ENCODE measurements at places on chromosomes 11 and 22.
A peak's percentile ranks its signal among the peaks of the same experiment; 100 is the strongest.

DNA sequence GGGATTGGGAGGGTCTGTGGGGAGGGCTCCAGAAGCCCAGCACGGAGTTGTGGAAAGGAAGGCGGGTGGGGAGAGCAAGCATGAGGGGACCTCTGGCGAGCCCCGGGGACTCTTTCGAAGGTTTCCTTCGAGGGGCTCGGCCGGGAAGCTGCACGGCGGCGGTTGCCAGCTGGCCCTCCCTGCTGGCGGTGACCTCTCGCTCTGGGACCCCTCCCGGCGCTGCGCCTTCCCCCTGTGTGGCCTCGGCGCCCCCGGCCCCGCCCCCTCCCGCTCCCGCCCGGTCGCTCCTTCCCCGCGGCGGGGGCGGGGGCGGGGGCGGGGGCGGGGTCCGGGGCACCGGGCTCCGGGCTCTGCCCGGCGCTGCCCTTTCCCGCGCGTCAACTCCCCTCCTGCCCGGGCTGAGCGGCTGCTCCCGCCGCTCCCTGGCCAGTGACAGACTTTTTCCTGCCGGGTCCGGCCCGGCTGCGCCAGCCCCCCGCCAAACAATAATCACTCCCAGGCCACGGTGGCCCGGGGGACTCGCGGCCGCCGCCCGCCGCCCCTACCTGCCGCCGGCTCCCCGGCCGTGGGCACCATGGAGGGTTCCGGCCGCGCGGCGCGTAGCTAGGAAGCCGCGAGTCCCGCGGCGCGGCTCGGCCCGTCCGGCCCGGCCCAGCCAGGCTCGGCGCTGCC lies 941 bp downstream of the CLCF1 start:
- no peak for ATAC-seq

GRCh38 chr22:49350441-49351121 lies 477.1 kb downstream of the BRD1 start:
- ATAC-seq = no peak

GRCh38 chr11:82738091-82738490 lies 4.4 kb upstream of the FAM181B start:
- no peak for ATAC-seq

DNA sequence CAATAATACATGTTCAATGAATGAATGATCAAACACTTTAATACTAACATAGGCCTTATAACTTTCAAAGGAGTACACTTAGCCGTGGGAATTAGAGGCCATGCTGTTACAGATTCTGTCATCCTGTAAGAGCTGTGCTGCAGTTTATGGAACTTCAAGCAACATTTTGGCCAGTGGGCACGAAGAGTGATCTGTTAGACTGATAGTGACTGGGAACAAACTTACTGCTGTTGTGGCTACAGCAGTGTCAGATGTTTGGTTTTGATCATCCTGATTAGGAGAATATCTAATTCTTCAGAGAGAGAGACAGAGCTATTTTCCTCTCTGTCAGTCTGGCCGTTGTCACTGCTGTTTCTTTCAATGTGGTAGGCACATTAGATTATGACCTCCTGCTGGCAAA lies 348.9 kb downstream of the NELL1 start:
- ATAC-seq = no peak

- no peak for ATAC-seq
Observed at GRCh38 chr11:2662430-2663299, 37.1 kb downstream of the KCNQ1OT1 start.

DNA sequence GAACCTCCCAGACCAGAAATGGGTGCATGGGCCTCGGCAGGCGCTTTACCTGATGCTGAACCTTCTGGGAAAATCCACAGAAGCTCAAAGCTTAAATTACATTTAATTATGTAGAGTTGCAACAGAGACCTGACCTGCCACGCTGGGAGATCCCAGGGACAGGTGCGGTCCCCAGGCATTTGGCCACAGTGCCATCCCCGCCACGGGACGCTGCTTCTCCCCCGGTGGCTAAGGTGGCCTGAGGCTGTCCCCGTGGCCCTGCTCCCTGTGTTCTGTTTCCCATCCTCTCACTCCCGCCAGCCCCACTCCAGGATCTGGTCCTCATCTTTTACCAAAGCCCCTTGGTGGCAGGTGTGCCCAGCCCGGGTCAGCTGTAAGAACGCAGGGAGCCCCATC lies 39.6 kb downstream of the GRAMD4 start:
- ATAC-seq = no peak

DNA sequence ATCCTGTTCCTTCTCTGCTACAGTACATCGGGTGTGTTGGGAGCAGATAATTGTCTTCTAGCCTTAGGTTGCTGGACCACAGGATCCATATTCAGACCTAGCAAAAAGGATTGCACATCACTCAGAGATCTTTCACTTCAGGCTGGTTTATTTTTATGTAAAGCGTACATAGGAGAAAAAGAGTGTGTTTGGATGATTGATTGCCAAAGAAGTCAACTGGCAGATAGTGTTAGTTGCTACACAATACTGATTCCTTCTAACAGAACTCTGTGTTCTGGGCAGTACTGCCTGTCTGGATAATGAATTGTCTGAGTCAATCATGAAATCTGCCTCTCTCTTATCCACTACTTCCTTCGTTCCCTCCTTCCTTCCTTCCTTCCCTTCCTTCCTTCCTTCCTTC lies 31.0 kb upstream of the PGM2L1 start:
- no peak for ATAC-seq

- no peak for ATAC-seq
Observed at GRCh38 chr22:45999379-45999971, 22.5 kb upstream of the WNT7B start.

DNA sequence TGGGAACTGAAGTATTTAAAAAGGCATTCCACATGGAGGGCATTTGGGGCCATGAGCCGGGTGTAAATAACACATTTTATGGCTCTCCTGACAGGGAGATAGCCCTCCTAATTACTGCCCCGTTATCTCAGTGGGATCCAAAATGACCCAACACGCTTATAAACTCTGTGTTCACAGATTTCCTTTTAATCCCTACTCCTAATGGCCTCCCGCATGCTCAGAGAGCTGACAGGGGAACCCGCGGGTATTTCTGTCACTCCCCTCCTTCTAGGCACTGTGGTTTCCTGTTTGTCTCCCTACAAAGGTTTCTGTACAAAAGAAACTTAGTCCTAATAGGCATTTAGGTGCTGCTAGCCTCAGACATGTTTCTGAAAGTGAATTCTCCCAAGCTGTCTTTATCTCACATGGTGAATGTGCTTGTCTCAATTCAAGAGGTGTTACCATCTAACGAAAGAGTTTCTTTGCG lies 202.8 kb upstream of the SEZ6L start:
- no peak for ATAC-seq

DNA sequence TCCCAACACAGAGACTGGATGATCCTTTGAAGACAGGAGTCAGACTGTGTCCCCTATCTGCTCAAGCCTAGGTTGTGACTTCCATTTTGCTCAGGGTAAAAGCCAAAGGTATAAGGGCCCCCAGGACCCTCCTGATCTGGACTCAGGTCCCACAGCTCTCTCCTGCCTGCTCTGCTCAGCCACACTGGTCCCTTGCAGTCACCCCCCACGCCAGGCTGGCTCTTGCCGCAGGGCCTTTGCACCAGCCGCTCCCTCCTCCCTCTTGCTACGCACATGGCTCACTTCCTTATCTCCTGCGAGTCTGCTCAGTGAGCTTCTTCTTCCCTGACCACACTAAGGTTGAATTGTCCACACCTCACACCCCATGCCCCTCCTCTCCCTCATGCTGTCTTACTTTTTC lies 28.4 kb upstream of the CACNG2 start:
- ATAC-seq = no peak

GRCh38 chr11:17457396-17458173 lies 19.1 kb downstream of the ABCC8 start:
- peak; percentile 26 for ATAC-seq

DNA sequence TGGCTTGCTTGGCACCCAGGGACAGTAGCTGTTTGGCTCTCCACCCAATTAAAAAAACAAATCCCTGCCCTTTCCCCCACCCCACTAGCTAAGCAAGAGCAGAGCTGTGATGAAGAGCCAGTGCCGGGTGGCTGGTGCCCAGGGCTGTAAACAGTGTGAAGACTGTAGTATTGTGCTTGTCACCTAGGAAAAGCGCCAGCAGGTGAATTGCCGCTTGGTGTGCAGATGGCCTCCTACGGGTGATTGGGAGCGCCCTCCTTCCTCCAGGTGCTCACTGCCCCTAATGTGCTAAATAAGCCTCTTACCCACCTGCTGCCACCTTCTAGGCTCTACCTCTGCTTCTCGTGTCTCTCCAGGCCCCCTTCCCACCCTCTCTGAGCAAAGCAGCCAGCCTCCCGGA lies 18.4 kb upstream of the RAPSN start:
- no peak for ATAC-seq

GRCh38 chr11:116980136-116980793 lies 118.0 kb downstream of the SIK3 start:
- no peak for ATAC-seq

GRCh38 chr22:48351376-48352085 lies 1476.1 kb downstream of the BRD1 start:
- no peak for ATAC-seq

DNA sequence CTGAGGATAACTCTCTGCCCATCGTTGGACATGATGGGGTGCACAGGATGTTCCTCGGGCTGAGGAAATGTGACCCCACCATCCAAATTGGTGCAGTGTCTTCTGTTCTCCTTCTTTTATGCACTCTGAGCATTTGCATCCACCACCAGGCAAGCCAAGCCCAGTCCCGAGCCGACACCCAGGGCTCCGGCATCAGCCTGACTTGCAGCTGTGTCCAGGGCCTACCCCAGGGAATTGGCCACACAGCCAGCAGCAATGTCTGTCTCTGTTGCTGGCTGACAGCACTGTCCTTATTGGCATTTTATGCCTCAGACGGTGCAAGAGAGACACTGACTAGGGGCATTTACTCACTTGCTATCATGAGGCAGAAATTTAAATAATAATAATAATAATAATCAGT lies 25.4 kb upstream of the CPT1A start:
- ATAC-seq = no peak

- no peak for ATAC-seq
Observed at GRCh38 chr11:446891-447290, 3.2 kb upstream of the PTDSS2 start.

GRCh38 chr22:27786291-27786932 lies 15.1 kb downstream of the MN1 start:
- no peak for ATAC-seq

GRCh38 chr11:73656985-73657384 lies 10.6 kb downstream of the PLEKHB1 start:
- ATAC-seq = no peak

GRCh38 chr22:44639891-44640617 lies 62.0 kb upstream of the PRR5 start:
- ATAC-seq = no peak

- ATAC-seq = no peak
Observed at GRCh38 chr11:128472128-128473089, 114.9 kb downstream of the ETS1 start.

GRCh38 chr11:44327730-44328129 lies 17.8 kb upstream of the ALX4 start:
- peak; percentile 58 for ATAC-seq

- ATAC-seq = no peak
Observed at GRCh38 chr11:20081336-20081735, 78.9 kb downstream of the DBX1 start.

DNA sequence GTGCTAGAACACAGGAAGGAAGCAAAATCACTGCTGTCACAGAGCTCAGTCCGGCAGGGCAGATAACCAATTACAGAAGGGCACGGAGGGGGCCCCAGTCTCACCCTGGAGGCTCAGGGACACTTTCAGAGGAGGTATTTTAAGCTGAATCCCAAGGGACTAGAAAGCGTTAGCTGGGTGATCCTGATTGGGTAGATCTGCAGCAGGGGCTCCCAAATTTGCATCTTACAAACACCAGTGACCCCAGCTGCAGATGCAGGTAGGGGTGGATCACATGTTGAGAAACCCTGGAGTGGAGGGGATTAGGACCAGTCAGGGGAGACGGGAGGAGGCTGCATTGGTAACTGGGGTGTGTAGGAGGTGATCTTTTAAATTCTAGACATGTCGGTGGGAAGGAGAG lies 91.4 kb downstream of the CSNK2A3 start:
- ATAC-seq = no peak

- ATAC-seq = peak; percentile 36
Observed at GRCh38 chr11:25065746-25066145, 568.9 kb downstream of the LUZP2 start.

- ATAC-seq = peak; percentile 55
Observed at GRCh38 chr11:110317516-110317932, 21.1 kb upstream of the RDX start.

DNA sequence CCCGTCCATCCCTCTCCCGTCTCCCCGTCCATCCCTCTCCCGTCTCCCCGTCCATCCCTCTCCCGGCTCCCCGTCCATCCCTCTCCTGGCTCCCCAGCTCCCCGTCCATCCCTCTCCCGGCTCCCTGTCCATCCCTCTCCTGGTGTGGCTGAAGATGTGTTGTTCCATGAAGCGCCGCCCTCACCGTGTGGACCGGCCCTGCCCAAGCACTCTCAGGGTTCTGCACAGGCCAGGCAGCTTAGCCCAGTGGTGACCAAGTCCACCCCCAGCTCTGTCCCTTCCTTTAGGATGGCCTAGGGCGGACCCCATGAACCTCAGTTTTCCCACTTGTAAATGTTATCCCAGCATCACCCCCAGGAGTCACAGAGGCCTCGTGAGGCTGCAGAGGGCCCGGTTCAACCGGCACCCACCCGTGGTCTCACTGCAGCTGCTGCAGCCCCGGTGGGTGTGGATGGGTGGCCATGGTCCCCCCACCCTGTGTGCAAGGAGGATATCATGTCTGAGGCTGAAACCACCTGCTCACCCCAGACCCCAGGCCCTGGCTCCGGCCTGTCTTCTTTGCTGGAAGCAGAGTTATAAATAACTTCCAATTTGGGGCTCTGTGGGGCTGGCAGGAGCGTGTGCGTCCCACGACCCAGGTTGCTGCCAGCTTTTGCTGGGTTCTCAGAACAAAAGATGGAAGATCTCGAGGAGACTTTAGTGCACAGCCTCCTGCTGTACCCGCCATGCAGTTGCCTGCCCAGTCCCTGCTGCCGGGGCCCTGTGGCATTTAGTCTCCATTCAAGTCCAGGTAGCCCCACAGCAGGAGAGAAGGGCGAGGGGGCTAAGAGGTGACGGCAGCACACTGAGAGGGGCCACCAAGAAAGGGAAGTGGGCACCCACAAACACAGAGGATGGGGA lies 1147.8 kb downstream of the BRD1 start:
- no peak for ATAC-seq

GRCh38 chr11:72534371-72535193 lies 100.3 kb upstream of the CLPB start:
- ATAC-seq = no peak

GRCh38 chr11:134151083-134151747 lies 72.6 kb downstream of the NCAPD3 start:
- no peak for ATAC-seq

GRCh38 chr11:127804747-127805400 lies 782.5 kb downstream of the ETS1 start:
- no peak for ATAC-seq

Measured in SK-N-SH treated with all-trans-retinoic acid at 6 μM for 48 hours (cell line).